ENCODE measurements at places on chromosomes 4 and X.

DNA sequence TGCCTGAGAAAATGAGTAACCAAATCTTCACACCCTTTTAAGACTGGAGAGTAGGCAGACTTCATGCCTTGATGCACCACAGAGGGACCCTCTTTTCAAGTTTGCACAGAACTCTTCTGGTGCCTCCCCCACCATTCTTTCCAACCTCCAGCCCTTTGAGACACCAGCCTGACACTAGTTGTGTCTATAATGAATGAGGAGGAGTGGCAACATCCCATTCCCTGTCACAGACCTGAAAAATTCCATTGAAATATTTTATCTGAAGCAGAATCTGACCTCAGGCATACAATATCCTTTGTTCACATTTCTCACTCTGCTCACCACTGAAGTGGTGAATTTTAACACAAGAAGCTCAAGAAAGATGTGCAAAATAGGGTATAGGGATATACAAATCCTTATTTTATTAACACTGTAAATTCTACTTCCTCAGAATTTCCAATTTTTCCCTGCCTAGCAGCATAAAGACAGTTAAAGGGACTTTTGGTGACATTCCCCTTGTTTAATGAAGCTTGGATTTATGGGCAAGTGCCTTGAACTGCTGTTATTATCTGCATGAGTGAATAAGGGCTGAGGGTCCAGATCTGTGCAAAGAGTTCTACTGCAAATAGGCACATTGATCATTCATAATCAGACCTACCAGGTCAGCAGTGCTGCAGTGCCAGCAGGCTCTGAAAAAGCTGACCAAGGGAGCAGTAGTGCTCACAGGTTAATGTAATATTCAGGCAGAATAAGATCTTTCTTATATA lies 149.9 kb upstream of the PAQR3 start:
- no peak for DNase-seq

GRCh38 chr4:140047786-140048185 lies 106.2 kb downstream of the MAML3 start:
- DNase-seq: no peak

- DNase-seq: no peak
Observed at GRCh38 chrX:47091149-47091775, 13.0 kb downstream of the RGN start.

GRCh38 chrX:70554081-70554480 lies 109.4 kb downstream of the DLG3 start:
- no peak for DNase-seq

GRCh38 chrX:102599084-102599950 lies at the start of gene ARMCX5:
ARMCX5 (plus strand) TSS chrX:102599515; CDS start chrX:102602142, 2,627 bp downstream.
- peak; percentile 70 for DNase-seq

- DNase-seq: no peak
Observed at GRCh38 chr4:1126506-1126905, 13.1 kb upstream of the RNF212 start.

- DNase-seq: no peak
Observed at GRCh38 chr4:48813964-48814363, 16.9 kb upstream of the OCIAD1 start.

DNA sequence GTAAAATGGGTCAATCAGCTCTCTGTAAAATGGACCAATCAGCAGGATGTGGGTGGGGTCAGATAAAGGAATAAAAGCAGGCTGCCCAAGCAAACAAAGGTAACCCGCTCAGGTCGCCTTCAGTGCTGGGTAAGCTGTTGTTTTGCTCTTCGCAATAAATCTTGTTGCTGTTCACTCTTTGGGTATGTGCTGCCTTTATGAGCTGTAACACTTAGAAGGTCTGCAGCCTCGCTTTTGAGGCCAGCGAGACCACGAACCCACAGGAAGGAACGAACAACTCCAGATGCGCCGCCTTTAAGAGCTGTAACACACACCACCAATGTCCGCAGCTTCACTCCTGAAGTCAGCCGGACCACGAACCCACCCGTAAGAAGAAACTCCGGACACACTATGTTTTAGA lies 11.5 kb upstream of the CAMK2D start:
- no peak for DNase-seq

DNA sequence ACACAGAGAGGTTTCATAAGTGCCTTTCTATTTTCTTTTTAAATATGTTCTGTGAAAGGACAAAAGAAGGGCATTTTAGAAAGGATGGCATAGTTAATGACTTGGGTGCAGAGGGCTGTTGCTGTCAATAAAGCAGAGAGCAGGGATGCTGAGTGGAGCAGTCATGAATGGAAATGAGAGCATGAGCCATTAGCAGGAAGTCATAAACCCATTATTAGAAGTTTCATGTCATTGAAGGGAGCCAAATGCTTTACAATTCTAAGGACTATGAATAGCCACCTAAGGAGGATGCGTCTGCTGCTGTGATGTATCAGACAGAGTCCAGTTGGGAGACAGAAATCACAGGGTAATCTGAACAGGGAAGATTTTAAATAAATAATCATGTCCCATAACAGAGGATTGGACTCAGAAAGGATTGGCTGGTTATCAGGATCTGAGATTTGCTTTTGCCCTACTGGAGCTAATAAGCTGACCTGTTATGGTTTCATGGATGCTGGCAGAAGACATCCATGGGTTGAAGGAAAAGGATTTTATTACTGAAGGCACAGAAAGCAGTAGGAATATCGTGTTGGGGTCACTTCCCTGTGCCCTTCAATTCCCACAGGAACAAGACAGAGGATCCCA lies 47.5 kb upstream of the WDR19 start:
- no peak for DNase-seq

GRCh38 chrX:130299279-130300009 lies 30.7 kb upstream of the ZNF280C start:
- DNase-seq: peak; percentile 87

DNA sequence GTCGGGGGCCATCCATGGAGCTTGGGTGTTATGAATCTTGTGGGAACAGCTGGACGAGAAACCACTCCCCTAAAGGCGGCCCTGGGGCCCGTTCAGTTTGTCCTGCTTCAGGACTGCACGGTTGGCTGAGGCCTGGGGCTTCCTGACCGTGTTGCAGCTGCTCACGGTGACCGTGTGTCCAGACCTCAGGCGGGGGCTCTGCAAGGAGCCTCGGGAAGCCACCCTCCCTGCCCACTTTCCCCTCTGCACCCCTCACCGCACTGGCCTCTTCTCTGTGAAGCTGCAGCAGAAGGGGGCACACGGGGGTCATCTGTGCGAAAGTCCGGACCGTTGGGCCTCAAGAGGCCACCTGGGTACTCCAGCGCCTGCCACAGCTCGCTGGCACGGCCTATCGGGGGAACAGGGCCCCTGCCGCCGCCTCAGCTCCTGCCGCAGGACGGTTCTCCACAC lies 29.4 kb downstream of the UVSSA start:
- DNase-seq: no peak

DNA sequence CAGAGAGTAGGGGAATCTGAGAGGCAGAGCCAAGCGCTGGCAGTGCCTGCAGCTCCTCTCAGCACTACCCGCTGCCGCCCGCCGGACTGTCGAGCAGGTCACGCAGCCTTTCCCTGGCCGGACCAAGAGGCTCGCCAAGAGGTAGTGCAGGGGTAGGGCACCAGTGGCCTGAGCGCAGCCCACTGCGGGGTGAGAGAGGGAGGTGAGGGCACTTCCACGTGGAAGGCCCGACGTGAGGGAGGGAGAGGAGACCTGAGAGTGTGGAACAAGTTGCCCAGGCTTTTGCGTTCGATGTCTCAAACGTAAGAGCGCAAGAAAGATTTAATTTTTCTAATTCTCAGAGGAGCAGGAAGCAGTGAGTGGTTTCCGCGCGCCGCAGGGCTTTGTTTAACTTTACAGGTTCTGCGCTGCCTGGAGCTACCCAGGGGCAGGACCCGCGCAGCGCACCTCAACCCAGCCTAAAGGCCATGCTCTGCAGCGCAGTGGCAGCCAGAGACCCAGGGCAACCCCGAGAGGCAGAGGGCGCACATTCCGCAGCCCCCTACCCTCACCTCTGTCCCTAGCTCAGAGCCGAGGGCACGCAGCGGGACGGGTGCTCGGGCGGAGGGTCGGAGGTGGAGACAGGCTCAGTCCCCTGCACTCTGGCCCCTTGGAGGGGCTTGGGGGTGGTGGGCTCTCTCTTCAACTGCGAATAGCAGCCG lies 14.9 kb downstream of the ARHGAP36 start:
- DNase-seq: no peak

DNA sequence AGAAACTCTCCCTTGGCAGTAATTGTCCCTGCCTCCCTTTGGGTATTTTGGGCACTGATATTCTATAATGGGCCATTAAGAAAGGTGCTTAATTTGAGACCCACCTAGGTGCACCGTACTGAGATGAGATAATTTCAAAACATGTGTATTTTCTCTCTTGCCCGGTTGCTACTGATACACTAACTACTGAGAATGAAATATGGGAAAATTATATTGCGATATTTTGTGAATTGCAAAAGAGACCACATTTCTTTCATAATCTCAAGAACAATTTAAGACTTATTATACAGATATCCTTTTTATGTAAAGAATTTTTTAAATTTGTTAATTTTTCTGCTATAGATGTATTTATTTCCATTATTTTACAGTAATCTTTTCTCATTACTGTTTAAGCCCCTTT lies 284.9 kb downstream of the ADGRL3 start:
- no peak for DNase-seq

- DNase-seq: no peak
Observed at GRCh38 chr4:84606645-84607044, 23.7 kb downstream of the CDS1 start.

- no peak for DNase-seq
Observed at GRCh38 chr4:25144870-25145481, 15.3 kb downstream of the SEPSECS start.

- DNase-seq: no peak
Observed at GRCh38 chr4:139866276-139866962, 200.8 kb downstream of the MGST2 start.

GRCh38 chr4:183763990-183764754 lies 105.1 kb downstream of the TRAPPC11 start:
- DNase-seq: no peak

DNA sequence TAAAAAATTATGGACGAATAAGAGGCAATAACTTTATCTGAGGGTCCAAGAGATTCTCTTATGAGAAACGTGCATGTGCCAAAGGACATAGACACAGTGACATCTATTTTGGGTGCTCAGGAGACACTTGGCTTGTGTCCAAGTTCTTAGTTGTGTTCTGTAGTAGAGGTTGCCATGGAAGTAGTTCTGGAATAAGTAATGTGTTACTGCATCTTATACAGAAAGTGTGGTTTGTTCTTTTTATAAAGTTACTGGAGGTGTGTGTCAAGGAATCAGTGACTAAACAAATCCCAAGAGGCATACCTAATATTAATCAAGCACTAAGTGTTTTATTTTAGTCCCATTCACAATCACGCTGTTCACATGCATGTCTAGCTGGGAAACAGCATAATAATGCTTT lies 305.7 kb downstream of the ARHGAP24 start:
- DNase-seq: no peak

GRCh38 chr4:38684271-38684670 lies 20.3 kb downstream of the KLF3 start:
- no peak for DNase-seq

GRCh38 chr4:167616476-167616875 lies 382.2 kb upstream of the SPOCK3 start:
- DNase-seq: no peak

GRCh38 chr4:122003335-122003734 lies 51.5 kb upstream of the TRPC3 start:
- peak; percentile 25 for DNase-seq

DNA sequence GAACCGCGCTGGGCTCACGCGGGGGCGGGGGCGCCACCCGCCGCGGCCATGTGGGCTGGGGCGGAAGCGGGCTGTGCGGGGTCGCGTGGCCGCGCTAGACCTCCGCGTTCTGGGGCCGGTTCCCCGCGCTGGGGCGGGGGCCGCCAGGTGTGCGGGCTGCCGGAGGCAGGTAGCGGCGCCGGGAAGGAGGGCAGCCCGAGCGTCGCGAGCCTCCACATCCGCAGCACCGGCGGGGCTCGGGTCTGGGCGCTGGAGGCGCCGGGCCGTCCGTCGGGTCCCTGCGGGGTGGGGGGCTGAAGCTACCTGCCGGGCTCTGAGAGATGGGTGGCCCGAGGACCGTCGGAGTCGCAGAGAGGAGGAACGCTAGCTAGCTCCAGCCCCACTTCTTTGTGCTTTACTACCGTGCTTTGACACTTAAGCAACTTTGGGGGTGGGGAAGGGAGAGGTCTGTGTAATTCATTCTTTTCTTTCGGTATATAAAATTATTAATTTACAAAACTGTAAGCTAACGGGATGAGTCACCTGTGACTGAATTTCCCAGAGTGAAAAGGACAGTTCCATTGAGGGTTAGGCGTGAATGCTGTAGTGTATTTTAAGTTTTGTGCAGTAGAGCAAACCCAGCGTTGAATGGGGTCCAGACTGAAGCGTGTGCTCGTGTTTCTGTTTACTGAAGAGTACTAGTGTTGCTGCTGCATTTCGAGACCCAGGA lies 689 bp downstream of the METAP1 start:
- peak; percentile 14 for DNase-seq

DNA sequence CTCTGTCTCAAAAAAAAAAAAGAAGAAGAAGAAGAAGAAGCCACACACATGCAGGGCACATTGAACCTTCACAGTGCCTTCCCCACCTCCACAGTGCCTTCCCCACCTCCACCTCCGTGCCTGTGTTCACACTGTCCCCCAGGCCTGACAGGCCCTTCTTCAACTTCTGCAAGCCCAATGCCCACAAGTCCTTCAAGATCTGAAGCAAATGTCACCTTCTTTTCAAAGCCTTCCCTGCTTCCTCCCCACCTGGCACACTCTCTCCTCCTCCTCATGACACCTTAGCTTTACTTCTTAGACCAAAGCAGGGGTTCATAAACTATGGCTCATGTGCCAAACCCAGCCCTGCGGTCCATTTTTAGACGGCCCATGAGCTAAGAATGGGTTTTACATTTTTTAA lies 19.9 kb downstream of the ELF4 start:
- DNase-seq: no peak

DNA sequence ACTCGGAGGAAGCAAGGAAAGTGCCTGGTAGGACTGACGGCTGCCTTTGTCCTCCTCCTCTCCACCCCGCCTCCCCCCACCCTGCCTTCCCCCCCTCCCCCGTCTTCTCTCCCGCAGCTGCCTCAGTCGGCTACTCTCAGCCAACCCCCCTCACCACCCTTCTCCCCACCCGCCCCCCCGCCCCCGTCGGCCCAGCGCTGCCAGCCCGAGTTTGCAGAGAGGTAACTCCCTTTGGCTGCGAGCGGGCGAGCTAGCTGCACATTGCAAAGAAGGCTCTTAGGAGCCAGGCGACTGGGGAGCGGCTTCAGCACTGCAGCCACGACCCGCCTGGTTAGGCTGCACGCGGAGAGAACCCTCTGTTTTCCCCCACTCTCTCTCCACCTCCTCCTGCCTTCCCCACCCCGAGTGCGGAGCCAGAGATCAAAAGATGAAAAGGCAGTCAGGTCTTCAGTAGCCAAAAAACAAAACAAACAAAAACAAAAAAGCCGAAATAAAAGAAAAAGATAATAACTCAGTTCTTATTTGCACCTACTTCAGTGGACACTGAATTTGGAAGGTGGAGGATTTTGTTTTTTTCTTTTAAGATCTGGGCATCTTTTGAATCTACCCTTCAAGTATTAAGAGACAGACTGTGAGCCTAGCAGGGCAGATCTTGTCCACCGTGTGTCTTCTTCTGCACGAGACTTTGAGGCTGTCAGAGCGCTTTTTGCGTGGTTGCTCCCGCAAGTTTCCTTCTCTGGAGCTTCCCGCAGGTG lies 637 bp downstream of the AR start:
- DNase-seq: no peak

GRCh38 chr4:6256141-6256540 lies 13.5 kb upstream of the WFS1 start:
- DNase-seq: no peak

GRCh38 chr4:57280481-57280880 lies 170.3 kb upstream of the IGFBP7 start:
- no peak for DNase-seq
